ENCODE measurements at places on chromosomes 16 and 17. TPM values are rescaled to one million over a fixed set of nuclear protein-coding genes. Genes with fewer than 3 reads are reported as not detected.

GRCh38 chr16:87874639-87875427, 5.5 kb upstream of the SLC7A5 start:
- DNase-seq: no peak

Gene OTOP3
- total RNA-seq: not detected

Gene ZFP3
- 0.72 TPM for total RNA-seq

DNA sequence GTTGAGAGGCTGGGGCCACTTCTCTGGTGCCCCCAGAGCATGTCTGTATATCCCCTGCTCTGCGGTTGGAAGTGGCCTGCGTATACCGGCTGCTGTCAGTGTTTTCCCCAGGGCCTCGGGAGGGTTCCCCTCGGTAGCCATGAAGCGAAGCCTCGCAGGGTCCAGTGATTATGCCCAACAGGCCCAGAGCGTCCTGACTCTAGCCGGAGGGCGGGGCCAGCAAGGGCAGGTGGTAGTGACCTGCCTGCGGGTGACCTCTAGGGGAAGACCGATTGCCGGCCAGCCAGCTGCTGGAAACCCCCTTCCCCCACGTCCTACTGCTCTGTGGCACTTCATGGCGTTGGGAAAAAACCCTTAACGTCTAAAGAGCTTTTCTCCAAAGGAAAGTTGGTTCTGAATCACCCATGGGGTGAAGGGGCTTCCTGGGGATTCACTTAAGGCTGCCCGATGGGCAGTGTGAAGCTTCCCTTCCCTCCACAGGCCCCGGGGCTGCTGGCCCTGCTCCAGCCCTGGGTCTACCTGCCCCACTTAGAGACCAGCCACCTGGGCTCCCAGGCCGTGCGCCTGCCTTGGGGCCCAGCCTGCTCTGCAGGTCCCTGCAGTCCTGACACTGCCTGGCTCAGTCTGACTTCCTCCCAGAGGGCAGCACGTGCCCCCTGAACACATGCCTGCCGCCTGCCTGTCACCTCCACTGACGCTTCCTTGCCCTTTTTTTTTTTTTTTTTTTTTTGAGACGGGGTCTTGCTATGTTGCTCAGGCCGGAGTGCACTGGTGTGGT, 72.8 kb downstream of the SOCS1 start:
- no peak for DNase-seq

Gene ABCC12
- total RNA-seq: not detected

- DNase-seq: no peak
Measured at GRCh38 chr17:15952048-15952532, 7.2 kb downstream of the ADORA2B start.

DNA sequence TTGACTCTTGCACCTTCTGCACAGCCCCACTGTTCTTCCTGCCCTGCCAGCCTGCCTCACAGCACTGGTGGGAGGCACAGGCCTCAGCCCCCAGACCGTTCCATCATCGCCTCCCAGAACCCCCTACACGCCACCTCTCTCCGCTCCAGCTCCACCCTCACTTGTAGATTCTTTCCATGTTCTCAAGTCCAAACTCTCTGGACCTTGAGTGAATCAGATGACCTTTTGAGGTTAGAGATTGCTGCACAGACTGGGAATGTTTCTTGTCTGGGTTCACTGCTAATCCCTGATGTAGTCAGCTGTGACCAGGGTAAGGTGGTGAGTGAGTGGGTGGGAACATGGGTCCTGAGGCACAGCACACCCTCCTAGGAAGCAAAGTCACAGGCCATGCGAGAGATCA, 272.4 kb downstream of the IRF8 start:
- DNase-seq: peak; percentile 75

GRCh38 chr16:80628254-80628653, 87.5 kb downstream of the DYNLRB2 start:
- no peak for DNase-seq

Gene NPIPB8
- 0.14 TPM for total RNA-seq

DNA sequence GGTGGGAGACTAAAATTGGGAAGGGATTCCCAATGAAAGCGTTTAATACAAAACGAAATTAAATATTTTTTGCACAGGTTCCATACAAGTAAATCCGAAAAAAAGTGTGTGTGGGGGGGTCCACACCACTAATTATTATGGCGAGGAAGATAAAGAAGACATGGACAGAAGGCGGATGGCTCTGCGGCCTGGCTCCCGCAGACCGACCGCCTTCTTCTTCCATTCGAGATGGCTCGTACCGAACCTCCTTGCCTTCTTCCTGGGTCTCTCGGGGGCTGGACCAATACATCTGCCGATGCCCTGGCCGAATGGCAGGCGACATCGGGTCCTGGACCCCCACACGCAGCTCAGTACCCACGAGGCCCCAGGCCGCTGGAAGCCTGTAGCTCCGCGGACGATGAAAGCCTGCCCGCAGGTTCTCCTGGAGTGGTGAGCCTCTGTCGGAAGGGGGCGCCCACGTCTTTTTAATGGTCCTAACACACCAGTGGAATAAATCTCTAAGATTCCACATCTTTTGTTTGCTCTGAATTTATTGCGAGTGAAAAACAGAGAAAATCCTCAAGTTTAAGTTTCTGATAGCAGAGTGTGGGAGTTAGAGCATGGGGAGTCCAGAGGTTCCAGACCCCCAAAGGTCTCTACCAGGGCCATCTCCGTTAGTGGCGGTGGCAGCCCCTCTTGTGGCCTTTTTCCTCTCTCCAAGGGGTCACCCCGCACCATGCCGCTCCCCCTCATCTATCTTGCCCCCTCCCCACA, 1.4 kb downstream of the PRAC2 start:
- DNase-seq: peak; percentile 63
